ENCODE measurements at places on chromosomes 1 and 21. TPM values are rescaled to one million over a fixed set of nuclear protein-coding genes. Genes with fewer than 3 reads are reported as not detected.

Gene NME7
- 16.3 TPM for polyA plus RNA-seq

Gene TMEM51
- polyA plus RNA-seq: 2.0 TPM

Gene SPRR2B
- not detected for polyA plus RNA-seq

Gene LRIF1
- polyA plus RNA-seq: 8.3 TPM

Gene NR5A2
- 0.11 TPM for polyA plus RNA-seq

Gene S100A5
- 0.40 TPM for polyA plus RNA-seq

Gene CLCA2
- polyA plus RNA-seq: 0.42 TPM

Gene STPG1
- 10.6 TPM for polyA plus RNA-seq

Gene BSND
- not detected for polyA plus RNA-seq

Gene ETV3
- 7.9 TPM for polyA plus RNA-seq

Gene ANKRD35
- polyA plus RNA-seq: 1.4 TPM

Gene MTARC2
- 5.7 TPM for polyA plus RNA-seq

Gene CLEC20A
- polyA plus RNA-seq: not detected

Gene OLIG2
- polyA plus RNA-seq: not detected

Gene FABP3
- 11.7 TPM for polyA plus RNA-seq

Gene KLF17
- polyA plus RNA-seq: 0.16 TPM

Gene NLRP3
- not detected for polyA plus RNA-seq

Gene NECTIN4
- polyA plus RNA-seq: not detected

Gene USP1
- 9.6 TPM for polyA plus RNA-seq

All from BJ (cell line).